ENCODE measurements at places on chromosomes 2 and 18. TPM values are rescaled to one million over a fixed set of nuclear protein-coding genes. Genes with fewer than 3 reads are reported as not detected.

- DNase-seq: peak; percentile 33
Measured at GRCh38 chr2:27370816-27371620, 602 bp downstream of the SNX17 start.

DNA sequence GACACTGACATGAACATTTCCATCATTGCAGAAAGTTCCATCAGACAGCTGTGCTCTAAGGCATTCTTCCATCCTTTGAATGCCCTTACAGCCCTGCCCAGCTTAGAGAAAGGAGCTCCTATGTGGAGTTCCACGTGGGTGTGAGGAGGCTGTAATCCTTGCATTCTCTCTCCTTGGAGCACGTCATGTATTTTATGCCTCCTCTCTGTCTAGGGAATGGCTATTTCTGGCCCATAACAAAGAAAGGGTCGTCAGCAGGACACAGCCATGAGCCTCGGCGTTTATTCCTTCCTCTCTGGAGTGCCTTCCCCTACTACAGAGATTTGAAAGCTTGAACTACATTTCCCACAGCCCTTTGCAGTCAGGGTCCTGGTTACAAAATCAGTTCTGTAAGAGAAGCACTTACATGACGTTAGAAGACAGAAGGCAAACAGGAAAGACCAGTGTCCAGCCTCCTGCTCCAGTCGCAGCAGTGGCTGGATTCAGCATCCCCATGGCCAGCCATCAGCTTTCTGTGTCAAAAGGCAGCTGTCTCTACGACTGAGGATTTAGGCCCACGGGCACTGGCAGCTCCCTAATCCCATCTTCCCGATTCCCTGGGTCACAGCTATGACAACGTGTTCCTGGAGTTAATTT, 234.9 kb downstream of the TFCP2L1 start:
- no peak for DNase-seq

DNA sequence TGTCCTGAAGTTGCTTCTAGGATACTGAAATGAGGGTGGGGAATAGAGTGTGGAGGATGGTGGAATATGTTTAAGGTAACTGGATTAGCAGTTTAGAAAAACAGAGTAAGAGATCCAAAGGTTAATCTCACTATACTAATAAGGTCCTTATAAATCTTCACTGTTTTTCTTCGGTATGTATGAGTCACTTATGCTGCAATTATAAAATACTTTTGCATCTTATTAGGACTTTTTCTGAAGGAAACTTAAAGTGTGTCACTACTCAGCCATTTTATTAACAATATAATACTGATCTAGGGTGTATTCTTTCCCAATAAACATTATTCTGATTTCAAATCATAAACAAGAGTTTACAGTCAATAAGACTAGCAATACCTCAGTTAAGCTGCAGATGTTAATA, 182.3 kb downstream of the ZNF521 start:
- peak; percentile 3 for DNase-seq

MOGAT1 gene
- total RNA-seq: not detected

STPG4 gene
- total RNA-seq: 0.20 TPM

GRCh38 chr2:166560022-166560421, 66.0 kb upstream of the SCN7A start:
- peak; percentile 21 for DNase-seq

STK39 gene
- 19.3 TPM for total RNA-seq

GRCh38 chr2:236176417-236176816, 8.2 kb upstream of the GBX2 start:
- DNase-seq: no peak

Measured in renal cortical epithelial cell (primary cell).